ENCODE measurements at places on chromosomes 2 and 18. TPM values are rescaled to one million over a fixed set of nuclear protein-coding genes. Genes with fewer than 3 reads are reported as not detected.

The MEP1B gene
- not detected for total RNA-seq

The C2orf72 gene
- under 0.01 TPM for total RNA-seq

The EML6 gene
- 1.8 TPM for total RNA-seq

The PRKAG3 gene
- not detected for total RNA-seq

The GALNT5 gene
- total RNA-seq, result 26.9 TPM

The IL36RN gene
- total RNA-seq, result 0.09 TPM

The RESP18 gene
- total RNA-seq, result not detected

The RAB10 gene
- 96.7 TPM for total RNA-seq

The GREB1 gene
- 1.3 TPM for total RNA-seq

The LRATD1 gene
- 0.09 TPM for total RNA-seq

The PFN4 gene
- total RNA-seq, result 0.28 TPM

The SLC19A3 gene
- 2.1 TPM for total RNA-seq

Measured in smooth muscle cell of bladder (primary cell).